ENCODE measurements at places on chromosomes 5 and 9.

DNA sequence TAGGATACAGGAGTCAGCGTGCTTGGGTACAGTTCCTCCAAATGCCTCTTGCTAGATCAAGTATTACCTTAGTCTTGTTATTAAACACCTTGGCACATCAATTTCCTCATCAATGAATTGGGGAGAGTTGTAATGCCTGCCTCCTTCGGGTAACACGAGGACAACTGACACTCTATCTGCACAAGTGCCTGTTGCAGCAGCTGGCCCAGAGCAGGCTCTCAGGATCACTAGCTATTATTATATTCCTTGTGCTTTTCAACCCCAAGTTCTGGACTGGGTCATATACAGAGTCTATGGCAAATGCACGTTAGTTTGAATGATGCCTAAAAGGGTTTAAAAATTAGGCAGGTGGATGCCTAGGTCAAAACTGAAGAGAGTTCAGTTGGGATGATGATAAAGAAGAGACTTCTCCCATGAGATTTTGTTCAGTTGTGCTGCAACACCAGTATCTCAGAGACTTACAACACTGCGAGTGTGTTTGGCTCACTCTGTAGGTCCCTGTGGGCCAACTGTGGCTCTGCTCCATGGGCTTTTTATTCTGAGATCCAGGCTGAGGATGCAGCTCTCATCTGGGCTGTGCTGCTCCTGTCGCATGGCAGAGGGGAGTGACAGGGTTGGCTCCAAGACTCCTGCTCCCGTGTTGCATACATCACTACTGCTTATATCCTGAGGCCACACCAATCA lies 41.1 kb upstream of the TEX48 start:
- no peak for DNase-seq

DNA sequence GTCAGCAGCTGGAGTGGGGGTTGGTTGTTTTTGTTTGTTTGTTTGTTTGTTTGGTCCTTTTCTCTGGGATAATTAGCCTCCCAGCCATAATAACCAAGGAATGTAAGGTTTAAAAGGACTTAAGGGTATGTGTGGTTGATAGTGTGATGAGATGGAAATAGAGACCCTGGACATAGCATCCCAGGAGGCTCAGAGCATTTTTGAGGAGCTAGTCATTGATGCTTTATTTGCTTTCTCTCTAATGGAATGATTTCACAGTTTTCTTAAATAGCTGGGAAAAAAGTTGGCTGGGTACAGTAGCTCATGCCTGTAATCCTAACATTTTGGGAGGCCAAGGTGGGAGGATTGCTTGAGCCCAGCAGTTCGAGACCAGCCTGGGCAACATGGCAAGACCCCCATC lies 45.1 kb downstream of the TTC1 start:
- DNase-seq = no peak

GRCh38 chr5:67453111-67453905 lies 256.7 kb upstream of the CD180 start:
- no peak for DNase-seq

DNA sequence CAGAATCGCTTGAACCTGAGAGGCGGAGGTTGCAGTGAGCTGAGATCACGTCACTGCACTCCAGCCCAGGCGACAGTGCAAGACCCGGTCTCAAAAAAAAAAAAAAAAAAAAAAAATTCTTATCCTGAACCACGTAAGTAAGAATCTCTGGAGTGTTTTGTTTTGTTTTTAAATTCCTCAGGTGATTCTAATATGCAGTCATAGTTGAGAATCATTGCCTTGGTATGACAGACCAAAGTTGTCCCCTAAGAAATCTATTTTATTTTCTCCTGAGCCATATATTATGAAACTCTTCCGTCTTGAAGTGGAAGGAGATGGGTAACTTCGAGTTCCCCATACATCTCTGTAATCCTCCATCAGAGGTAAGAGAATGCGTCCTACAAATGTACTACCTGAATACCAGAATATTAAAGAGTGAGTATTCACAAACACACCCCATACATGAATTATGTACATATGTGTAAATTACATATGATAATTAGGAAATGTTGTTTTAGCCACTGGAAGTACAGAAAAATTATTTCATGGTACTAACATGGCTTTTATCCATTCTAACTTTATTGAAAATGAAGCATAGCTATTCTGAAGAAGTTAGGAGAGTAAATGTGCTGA lies 26.7 kb upstream of the SVEP1 start:
- no peak for DNase-seq

DNA sequence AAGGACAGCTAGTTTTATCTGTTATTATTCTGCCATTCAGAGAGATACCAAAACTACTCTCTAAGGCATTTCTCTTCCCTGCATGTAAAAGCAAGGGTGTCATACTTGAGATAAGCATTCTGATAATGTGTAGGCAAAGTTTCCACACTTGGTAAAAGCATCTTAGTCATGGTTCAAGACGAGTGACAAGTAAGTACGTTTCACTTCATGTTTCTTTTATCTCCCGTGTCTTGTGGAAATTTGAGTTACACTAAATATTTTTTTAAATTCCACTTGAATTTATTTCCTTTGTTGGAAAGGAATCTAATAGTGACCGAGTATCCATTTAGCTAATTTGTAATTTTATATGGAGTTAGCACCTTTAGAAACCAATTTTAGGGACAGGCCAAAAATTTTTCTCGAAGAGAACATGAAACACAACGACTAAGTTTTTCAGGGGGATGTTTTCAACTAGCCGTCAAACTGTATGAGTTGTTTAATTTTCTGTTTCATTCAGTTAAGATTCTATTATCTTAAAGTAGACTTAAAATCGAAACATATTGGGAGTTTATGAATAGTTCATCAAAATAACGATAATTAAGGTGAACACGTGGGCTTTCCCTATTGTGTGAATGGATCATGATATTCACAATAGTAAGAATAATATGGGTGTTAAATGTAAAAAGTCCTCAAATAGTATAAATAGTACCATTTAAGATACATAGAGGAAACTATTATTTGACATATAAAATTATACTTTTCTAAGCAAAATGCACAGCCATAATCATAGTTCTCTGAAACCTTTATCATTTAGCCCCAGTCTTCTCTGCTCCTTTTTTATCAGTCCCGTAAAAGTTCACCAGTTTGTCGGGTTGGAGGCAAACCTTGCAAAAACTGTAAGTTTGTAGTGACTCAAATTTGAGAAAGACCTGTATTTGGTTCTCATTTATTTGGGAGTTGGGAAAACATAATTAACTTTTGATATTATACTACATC lies 1.6 kb downstream of the RFESD start:
- DNase-seq = no peak

GRCh38 chr9:112753725-112754124 lies 3.2 kb downstream of the SNX30 start:
- no peak for DNase-seq

DNA sequence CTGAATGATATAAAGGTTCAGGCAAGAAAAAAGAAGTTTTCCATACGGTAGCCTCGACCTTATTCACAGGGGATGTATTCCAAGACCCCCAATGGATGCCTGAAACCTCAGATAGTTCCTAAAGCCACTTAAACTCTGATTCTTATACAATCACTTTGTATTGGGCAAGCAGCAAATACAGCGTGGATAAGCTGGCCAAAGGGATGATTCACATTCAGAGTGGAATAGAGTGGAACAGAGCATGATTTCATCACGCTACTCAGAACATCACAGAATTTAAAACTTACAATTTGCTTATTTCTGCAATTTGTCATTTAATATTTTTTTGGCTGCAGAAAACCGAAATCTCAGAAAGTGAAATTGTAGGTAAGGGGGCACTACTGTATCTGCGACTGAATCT lies 40.5 kb upstream of the CDH18 start:
- DNase-seq = no peak

GRCh38 chr5:59234236-59234635 lies 651.4 kb downstream of the RAB3C start:
- no peak for DNase-seq

- no peak for DNase-seq
These were observed 149.5 kb downstream of the SEMA5A start for GRCh38 chr5:9396285-9396770.

DNA sequence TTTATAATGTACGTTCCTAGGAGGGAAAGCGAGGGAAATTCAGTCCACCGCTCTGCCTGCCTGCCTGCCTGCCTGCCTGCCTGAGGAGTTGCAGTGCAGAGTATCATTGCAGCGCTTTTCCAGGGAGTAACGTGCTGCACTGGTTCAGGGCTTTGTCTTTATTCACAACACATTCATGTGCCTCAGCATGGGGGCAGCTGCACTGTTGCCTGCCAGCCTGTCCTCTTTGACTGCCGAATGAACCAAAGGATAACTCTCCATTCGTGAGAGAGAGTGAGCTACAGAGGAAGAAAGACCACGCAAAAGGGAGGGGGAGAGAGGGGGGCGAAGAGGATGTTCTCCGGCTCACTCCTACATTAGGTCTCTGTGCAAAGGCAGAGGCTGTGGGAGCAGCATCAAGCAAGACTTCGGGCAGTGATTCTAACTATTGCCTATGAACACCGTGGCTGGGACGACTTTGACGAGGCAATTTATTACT lies 791.2 kb downstream of the MAT2B start:
- DNase-seq = no peak

DNA sequence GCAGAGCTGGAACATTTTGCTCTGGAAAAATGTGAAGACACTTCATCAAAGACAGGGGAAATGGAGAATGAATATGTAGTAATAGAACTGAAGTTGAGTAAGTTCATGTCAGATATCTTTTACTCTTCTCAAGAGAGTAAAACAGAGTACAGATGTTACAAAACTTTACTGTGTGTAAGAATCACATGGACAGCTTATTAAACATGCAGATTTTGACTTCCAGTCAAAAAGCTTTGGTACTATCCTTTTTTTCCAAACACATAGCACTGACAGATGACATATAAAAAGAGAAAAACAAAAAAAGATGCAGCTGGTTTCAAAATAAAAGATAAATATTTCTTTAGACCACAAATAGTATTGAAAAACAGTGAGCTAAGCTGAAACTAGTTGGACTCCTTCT lies 115.4 kb downstream of the FBN2 start:
- no peak for DNase-seq

- DNase-seq = no peak
These were observed 674 bp downstream of the LHFPL2 start for GRCh38 chr5:78647838-78648358.

- no peak for DNase-seq
These were observed 831 bp downstream of the RMRP start for GRCh38 chr9:35656831-35657545.

- DNase-seq = peak; percentile 49
These were observed at the start of gene DAB2 for GRCh38 chr5:39424736-39425637. Gene DAB2, minus strand, starts transcription at chr5:39424980. Its CDS starts 30,660 bp downstream, at chr5:39394320.

GRCh38 chr5:139652788-139653241 lies 4.7 kb downstream of the CXXC5 start:
- DNase-seq = no peak

- DNase-seq = no peak
These were observed 803 bp downstream of the C9orf152 start for GRCh38 chr9:110207071-110207641.

- DNase-seq = peak; percentile 64
These were observed 718 bp upstream of the DENND4C start for GRCh38 chr9:19229595-19230354.

- DNase-seq = no peak
These were observed 139.8 kb upstream of the COL5A1 start for GRCh38 chr9:134501761-134502265.

DNA sequence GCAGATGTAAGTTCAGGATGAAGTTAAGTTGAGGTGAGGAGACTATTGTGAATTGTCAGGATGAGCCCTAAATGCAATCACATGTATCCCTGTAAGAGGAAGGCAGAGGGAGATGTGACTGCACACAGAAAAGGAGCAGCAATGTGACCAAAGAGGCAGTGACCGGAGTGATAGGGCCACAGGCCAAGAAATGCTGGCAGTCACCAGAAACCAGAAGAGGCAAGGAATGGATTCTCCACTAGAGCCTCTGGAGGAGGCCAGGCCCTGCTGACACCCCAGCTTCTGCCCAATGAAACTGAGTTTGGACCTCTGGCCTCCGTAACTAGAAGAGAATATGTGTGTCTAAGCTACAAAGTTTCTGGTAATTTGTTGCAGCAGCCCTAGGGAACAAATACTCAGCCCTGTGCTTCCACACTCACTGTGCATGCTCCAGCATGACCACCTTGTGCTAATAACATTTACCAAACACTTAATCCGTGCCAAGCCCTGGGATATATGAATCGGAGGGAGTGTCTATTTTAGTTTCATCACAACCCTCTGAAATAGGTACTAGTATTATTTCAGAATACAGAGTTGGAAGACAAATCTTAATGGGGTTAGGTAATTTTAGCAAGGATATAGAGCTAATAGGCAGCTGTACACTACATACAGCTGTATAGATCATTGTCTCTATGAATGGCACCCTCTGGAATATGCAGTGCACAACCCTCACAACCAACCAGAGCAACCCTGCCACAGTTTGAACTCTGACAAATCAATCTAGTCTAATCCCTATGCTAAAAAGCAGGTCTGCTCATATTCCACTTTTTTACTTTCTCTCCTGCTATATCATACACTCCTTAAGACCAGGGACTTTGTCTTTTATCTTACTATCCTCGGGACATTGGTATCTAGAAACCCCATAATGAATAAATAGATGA lies 7.8 kb upstream of the GPX8 start:
- no peak for DNase-seq

DNA sequence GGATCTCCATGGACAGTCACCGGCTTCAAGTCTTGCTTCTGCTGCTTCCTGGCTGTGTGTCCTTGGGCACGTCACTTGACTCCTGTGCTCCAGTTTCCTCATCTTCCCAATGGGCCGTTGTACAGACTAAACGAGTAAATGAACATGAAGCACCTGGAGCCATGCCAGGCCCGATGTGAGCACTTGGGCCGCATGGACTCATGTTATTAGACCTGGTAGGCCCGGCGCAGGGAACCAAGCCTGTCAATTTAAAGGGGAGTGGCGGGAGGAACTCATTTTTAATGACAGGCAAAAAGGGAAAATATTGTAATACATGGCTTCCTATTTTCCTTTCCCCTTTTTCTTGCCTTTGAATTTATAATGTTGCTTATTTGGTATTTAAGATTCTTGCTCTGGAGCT lies 47.5 kb downstream of the TENT4A start:
- DNase-seq = no peak

DNA sequence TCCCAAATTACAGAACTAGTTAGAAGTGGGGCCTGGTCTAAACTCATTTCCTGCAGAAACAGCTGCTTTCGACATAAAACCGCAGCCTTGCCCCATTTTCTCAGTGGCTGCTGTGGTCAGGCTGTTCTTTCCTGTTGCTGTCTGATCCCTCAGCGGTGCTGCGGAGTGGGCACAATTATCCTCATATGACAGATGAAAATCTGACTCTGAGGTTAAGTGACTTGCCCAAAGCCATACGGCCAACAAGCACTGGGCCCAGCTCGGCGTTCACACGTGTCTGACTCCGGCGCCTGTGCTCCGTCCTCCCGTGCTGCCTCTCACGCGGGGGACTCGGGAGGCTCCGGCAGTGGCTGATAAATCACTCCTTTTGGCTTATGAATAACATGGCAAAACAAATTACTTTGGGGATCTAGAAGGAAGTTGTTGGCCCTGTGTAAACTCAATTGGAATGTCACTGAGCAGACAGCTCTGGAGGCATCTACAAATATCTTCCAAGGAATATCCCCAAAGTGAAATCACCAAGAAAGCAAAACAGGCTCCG lies 142.6 kb upstream of the LMX1B start:
- DNase-seq = peak; percentile 38

- no peak for DNase-seq
These were observed 137.4 kb downstream of the PLK2 start for GRCh38 chr5:58322453-58322852.
